ENCODE measurements at places on chromosomes 3 and 15.

DNA sequence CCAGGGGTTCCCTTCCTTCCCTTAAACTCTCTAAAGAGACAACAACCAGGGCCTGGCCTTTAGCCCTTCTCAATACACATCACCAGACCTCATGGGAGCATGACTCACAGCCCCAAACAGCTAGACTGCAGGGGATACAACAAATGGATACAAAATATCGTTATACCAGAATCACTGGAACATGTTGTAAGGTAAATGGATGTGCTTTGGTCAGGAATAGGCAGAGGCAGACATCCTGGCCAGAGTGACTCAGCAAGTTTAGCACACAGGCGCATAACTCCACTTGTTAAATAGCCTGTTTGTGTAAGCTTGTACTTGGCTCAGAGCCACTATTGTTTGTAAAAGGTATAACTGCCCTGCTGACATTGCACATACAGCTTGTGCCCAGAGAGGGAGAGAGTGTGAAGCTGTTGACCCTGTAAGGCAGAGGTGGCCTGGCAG lies 18.3 kb downstream of the TMED3 start:
- DNase-seq = no peak

GRCh38 chr15:40054855-40055575 lies 16.0 kb upstream of the SRP14 start:
- DNase-seq = peak; percentile 18

DNA sequence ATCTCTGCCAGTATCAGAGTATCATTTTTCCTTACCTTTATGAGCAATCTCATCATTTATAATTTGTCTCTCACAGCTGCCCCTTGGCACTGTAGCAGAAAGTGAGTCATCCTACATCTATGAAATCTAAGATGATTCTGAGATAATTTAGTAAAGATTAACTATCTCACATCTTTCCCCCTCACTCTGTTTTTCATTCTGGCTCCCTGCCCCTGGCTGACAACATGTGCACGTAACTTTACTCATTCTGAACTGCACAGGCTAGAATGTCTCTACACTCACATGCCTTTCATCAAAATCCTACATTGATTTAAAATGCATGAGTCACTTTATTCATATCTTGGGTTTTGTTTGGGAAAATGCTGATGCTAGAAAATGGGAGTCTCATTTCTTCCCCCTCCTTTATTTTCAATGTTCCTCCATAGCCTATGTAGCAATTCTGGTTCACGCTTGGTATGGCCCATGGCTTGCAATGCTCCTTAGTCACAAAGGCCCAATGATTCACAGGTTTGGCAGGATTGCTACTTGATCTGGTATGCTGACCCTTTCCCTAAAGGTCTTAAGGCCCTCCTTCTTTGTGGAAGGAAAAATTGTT lies 838.5 kb downstream of the TUSC7 start:
- no peak for DNase-seq

GRCh38 chr3:157347577-157348303 lies 88.9 kb upstream of the PTX3 start:
- DNase-seq = peak; percentile 12

DNA sequence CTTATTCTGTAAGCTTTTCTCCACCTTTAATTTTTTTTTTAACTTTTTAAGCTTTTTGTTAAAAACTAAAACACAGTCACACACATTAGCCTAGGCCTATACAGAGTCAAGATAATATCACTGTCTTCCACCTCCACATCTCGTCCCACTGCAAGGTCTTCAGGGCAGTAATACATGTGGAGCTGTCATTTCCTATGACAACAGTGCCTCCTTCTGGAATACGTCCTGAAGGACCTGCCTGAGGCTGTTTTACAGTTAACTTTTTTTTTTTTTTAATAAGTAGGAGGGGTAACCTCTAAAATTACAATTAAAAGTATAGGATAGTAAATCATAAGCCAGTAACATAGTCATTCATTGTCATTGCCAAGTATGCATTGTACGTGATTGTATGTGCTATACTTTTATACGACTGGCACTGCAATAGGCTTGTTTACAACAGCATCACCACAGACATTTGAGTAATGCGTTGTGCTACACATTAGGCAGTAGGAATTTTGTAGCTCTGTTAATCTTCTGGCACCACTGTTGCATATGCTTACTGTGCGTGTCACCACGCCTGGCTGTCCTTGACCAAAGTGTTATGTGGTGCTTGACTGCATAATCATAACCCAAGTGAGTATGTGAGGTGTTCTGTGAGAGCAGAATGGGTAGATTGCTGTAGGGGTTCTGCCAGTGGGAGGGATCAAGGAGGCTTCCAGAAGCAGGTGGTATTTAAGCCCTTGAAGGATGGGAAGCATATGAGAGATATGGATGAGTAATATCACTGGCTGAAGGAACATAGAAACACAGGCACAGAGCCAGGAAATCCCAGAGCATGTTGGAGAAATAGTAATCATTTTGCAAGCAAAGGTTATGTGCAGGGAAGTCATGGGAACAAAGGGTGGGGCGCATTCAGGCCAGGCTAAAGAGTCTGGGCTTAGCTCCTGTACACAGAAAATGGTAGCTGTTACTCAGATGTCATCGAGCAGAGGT lies 18.3 kb downstream of the FBXO22 start:
- DNase-seq = peak; percentile 81

GRCh38 chr3:43366481-43366880 lies 80.1 kb downstream of the SNRK start:
- no peak for DNase-seq

- no peak for DNase-seq
These were observed 326.8 kb downstream of the SUCLG2 start for GRCh38 chr3:67327582-67327981.

- peak; percentile 6 for DNase-seq
These were observed 590.0 kb upstream of the ADAMTS9 start for GRCh38 chr3:65277798-65278197.

GRCh38 chr15:87287156-87287555 lies 969.4 kb downstream of the NTRK3 start:
- DNase-seq = no peak

- peak; percentile 27 for DNase-seq
These were observed 124.9 kb downstream of the FBN1 start for GRCh38 chr15:48520376-48521155.

GRCh38 chr3:154023148-154023547 lies 98.0 kb upstream of the ARHGEF26 start:
- no peak for DNase-seq

- no peak for DNase-seq
These were observed 79.5 kb upstream of the EIF1B start for GRCh38 chr3:40229963-40230362.

DNA sequence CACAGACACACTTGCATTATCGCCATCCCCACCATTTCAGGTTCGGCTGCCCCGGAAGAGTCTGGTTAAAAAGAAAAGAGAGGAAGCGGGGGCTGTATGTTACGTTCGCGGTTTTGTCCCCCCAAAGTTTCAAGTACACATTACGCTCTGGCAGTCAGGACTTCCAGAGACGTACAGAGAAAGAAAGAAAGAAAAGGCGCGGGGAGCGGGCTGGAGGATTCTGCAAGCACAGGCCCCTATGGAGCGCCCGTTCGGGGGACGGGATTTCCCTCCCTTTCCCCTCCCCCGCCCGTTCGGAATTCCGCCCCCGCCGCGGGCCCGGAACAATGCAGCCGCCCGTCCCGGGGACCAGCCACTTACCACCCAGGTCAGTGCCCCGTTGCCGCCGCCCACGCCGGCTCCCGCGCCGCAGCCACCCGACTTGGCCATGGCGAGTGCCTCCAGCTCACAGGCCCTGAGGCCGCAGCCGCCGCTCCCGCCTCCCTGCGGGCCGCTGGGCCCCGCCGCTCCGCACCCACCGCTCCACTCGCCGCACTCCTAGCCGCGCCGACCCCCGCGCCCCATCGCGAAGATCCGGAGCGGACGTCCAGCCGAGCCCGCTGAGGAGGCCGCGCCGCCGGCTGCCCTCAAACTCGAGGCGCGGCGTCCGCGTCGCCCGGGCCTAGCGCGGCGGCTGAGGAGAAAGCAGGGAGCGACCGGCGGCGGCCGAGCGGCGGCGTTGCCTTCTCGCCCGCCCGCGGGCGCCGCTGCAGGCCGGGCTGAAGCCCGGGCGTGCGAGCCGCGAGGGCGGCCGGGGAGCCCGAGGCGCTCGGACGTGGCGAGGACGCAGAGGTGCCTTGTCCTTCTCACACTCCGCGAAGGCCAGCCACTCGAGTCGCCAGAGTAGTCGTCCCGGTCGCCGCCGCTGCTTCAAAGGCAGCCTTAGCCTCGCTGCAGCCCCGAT lies 567 bp downstream of the TOP2B start:
- DNase-seq = peak; percentile 62

DNA sequence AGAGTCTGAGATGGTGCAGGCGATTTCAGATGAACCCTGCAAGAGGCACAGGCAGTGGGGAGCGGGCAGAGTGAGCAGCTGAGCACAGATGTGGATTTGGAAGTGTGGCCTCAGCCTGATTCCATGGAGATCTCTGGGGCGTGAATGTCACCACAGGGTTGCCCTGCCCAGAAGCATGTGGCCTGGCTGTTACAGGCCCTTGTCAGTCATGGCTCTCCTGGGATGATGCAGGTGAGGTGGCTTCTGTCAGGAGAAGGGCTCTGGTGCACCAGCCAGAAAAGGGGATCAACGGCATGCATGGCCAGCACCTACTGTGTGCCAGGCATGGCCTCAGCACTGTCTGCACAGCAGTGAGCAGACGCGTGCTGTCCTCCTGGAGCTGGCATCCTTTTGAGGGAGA lies 11.9 kb downstream of the HDAC11 start:
- DNase-seq = no peak

- DNase-seq = peak; percentile 51
These were observed 1.7 kb downstream of the EPB42 start for GRCh38 chr15:43218908-43219706.

- no peak for DNase-seq
These were observed 12.0 kb upstream of the RASGRF1 start for GRCh38 chr15:79102595-79102994.

- DNase-seq = no peak
These were observed 4.6 kb downstream of the CCPG1 start for GRCh38 chr15:55403531-55403930.

GRCh38 chr3:165521131-165521871 lies 315.9 kb downstream of the BCHE start:
- DNase-seq = peak; percentile 55

DNA sequence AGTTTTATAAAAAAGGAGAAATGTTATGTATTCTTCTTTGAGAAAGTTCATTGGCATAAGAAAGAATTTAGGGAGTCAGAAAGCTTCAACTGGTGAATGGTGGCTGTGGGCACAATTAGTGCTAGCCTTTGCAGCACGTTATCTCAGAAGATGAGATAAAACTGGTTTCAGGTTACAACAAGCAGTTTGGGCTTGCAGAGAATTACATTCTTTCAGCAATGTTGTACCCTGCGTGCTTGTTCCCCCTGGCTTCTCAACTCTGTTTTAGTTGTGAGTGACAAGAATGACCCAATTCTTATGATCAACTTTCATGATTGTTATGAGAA lies 31.6 kb upstream of the ACP3 start:
- no peak for DNase-seq

- DNase-seq = no peak
These were observed 493.3 kb downstream of the MAGI1 start for GRCh38 chr3:65545429-65545828.

DNA sequence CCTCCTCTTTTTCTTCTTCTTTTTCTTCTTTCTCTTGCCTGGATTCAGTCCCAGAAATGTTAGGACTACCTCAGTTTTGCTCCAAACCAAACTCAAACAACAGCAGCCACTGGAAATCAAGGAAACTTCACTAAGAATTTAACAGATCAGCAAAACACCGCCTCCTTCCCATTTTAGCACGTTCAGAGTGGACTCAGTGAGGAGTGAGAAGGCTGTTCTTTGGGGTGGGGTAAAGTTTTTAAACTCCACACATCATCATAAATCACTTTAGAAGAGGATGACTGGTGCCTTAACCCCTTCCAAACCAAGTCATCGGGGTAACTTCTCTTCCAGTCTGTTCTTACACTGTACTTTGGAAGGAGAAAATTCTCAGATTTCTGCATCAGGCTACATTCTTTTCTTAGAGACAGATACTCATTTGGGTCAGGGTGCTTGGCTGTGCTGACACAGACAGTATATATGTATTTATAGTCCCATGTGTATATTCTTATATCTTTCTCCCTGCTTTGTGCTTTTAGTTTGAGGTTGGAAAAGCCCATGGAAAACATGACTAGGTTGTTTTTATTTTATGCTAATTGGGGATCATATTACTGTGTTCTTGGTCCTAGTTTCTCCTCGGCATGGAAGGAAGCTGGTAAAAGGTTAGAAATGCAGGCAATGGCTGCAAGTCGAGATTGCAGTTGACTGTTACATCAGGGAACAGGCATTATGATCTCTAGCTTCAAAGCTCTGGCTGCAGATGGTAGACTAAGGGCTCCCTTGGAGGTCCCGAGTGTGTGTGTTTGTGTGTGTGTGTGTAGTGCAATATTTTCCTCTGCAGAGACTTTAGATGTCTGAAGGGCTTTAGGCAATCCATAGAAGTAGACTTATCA lies at the start of gene CCDC80:
TSS of gene CCDC80 (minus strand) at position 214 of the 872 bp plus-strand sequence. CDS start 1,238 bp downstream, outside the sequence.
- no peak for DNase-seq

- peak; percentile 57 for DNase-seq
These were observed 97.8 kb upstream of the HERC1 start for GRCh38 chr15:63931556-63931955.

GRCh38 chr15:73212424-73212823 lies 156.3 kb downstream of the HCN4 start:
- DNase-seq = no peak

DNA sequence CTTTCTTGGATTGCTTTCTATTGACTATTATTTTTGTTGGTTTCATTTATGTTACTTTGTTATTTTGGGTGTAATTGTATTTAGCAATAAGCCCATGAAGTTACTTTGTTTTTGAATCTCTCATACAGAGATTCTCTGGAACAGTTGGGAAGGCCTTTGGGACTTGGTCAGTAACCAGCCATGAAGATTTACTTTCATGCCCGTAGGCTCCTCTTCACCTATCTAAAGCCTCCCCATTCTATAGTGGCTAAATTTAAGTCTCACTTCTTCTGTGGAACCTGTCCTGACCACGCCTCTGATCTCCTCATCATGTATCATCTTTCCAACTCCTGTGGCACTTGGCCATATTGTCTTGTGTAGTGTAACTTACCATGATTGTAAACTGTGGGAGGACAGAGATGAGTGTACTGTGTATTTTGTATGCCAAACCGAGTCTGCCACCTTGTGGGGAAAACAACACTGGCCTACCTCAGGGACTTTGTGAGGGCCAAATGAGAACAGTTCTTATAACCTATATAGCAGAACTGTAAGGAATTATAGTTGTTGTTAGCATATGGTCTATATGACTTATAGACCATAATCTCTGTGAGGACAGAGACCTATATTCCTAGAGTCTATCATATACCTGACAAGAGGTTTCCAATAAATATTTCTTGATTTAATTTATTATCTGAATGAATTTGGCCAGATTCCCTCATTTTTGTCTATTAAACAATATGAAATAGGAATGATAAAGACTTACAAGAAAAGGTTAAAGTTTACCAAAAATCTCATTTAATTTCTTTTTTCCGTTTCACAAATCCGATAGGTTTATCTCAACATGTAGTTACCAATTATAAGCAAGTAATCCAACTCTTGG lies 75.0 kb downstream of the STARD9 start:
- peak; percentile 78 for DNase-seq

GRCh38 chr3:48411041-48411588 lies 18.8 kb downstream of the PLXNB1 start:
- no peak for DNase-seq

All from NCI-H82 (cell line).